Stimulated activated CD4-positive, alpha-beta T cell treated with anti-CD3 and anti-CD28 coated beads, TNF-alpha, amount 100 ng/mL, for 48 hours (primary cell): ENCODE measurements at places on chromosomes 1 and 21.

- DNase-seq = no peak
Observed at GRCh38 chr1:231517076-231517475, 11.4 kb upstream of the TSNAX start.

DNA sequence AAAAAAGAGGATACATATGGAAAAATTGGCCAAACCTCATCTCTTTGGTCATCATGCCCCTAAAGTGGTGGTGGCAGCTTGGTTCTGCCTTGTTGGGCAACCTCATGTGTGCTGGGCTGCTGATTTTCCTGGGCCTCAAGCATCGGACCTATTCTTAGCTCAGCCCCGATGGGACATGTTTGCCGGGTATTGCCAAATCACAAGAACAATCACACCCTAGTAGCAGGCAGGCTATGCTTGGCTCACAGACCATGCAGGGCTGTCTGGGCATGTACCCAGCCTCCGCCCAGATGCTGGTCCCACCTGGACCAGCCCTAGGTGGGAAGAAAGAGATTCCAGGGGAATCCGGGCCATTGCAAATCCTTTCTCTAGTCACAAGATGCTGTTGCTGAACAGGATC lies 189.4 kb upstream of the FGGY start:
- no peak for DNase-seq

- DNase-seq = no peak
Observed at GRCh38 chr1:200708769-200709168, 29.9 kb upstream of the CAMSAP2 start.

DNA sequence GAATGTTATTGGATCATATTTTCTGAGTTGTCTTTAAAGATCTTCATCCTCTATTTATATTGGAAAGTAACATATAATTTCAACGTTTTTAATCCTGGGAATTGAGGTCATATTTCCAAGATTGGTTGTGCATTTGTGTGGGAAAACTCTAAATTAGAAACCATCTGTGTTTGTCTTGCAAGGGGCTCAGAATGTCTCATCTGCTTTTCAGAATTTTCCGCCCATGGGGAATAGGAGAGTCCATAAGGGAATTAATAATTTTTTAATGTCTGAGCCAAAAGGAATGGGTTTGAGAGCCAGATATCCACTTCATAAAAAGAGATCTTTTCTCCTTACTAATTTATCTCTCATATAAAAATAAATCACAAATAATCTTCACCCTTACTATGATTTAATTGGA lies 84.8 kb upstream of the MAP1LC3C start:
- no peak for DNase-seq

DNA sequence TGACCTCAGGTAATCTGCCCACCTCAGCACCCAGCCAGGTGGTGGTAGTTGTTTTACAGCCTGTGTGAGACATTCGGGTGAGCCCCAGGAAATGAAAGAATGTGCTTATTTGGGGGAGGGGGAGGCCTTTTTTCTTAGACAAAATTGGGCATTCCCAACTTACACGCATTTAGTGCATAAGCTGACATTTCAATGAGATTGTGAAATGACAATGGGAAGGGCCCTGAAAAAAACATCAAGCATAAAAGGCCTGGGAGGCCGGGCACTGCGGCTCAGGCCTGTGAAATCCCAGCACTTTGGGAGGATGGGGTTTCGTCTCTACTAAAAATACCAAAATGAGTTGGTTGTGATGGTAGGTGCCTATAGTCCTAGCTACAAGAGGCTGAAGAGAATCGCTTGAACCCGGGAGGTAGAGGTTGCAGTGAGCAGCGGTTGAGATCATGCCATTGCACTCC lies 5.0 kb downstream of the GAS5 start:
- DNase-seq = no peak

DNA sequence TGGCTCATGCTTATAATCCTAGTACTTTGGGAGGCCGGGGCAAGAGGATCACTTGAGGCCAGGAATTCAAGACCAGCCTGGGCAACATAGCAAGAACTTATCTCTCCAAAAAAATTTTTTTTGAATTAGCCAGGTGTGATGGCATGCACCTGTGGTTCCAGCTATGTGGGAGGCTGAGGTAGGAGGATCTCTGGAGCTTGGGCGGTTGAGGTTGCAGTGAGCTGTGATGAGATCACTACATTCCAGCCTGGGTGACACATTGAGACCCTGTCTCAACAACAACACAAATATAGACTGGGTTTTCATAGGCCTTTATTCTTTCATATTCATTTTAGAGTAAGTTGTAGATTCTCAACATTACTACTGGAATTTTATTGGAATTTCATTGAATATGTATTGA lies 12.8 kb downstream of the MED18 start:
- no peak for DNase-seq

GRCh38 chr1:24235921-24236788 lies 49.1 kb upstream of the IFNLR1 start:
- DNase-seq = peak; percentile 35

DNA sequence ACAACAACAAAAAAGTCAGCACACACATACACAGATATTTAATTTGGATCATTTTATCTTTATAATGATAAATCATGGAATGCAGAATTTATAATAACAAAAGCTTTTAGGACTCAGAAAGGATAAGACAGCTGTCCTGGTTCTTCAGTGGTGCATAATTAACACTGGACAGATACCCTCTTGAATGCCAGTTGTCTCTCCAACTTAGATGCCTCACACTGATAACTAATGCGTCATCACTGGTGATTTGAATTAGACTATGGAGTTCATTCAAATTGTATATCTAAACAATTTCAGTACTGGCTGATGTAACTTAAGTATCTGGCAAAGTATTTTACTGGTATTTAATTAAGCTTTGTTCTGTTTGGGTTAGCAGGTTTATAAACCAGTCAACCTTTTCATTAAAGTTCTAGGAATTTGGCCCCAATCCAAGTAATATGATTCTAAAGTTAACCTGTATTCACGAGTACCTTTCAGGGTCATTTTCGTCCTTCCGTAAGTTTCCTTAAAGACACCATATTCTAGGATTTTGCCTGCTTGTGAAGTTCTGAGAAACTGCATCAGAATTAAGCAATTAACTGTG lies 1199.5 kb upstream of the TMPRSS15 start:
- DNase-seq = no peak

GRCh38 chr1:211577277-211577818 lies 1.6 kb downstream of the SLC30A1 start:
- no peak for DNase-seq

- no peak for DNase-seq
Observed at GRCh38 chr1:168469690-168470089, 74.1 kb downstream of the XCL2 start.

GRCh38 chr1:153945795-153946621 lies 510 bp downstream of the DENND4B start:
- DNase-seq = peak; percentile 51

DNA sequence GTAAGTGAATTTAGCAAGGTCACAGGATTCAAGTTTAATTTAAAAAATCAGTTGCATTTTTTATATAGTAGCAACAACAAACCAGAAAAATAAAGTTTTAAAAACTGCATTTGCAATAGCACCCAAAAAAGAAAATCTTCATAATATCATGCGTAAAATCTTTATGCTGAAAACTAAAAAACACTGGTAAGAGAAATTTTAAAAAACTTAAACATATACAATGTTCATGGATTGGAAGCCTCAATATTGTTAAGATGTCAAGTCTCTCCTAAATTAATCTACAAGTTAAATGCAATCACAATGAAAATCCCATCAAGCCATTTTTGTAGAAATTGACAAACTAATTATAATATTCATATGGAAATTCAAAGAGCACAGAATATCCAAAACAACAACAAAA lies 65.6 kb downstream of the ENAH start:
- no peak for DNase-seq

DNA sequence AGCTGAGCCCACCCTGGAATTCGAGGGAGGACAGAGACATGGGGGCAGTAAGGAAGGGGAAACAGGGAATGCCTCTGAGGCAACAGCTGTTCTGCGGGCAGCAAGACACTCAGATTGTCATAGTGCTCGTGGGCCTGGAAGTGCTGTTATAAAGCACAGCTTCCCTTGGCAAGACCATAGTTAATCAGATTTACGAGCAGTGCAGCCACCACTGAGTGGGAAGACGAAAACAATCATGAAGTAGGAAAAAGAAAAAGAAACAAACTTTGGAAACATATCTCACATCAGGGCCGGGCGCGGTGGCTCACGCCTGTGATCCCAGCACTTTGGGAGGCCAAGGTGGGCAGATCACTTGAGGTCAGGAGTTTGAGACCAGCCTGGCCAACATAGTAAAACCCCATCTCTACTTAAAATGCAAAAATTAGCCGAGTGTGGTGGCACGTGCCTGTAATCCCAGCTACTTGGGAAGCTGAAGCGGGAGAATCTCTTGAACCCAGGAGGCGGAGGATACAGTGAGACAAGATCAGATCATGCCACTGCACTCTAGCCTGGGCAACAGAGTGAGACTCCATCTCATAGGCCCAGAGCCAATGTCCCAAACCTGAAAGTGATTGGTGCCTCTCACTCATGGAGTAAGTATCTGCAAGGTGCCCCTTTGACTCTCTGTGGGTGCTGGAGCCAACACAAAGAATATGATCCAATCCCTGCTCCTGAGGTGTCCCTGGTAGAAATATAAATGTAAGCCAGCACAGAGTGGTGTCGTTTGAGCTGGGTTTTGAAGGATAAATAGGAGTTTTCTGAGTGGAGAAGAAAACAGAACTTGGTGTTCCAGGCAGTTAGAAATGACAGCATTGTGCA lies 55.6 kb upstream of the GPR153 start:
- no peak for DNase-seq

GRCh38 chr1:180255536-180256340 lies 25.7 kb downstream of the LHX4 start:
- DNase-seq = no peak

- no peak for DNase-seq
Observed at GRCh38 chr21:21232320-21232719, 234.1 kb downstream of the NCAM2 start.

DNA sequence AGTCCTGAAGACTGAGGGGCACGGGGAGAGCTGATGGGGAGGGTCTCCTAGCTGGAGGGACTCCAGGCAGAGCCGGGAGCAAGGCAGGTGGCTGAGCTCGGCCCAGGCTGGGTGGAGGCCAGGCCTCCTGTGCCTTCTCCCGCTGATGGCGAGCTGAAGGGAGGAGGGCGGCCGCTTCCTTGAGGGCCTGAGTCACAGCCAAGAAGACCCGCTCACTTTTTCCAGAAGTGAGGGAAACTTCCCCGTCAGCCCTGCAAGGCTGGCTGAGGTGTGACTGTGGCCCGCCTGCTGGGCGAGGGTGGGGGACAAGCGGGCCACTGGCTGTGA lies 1.7 kb upstream of the VWA1 start:
- DNase-seq = peak; percentile 65

DNA sequence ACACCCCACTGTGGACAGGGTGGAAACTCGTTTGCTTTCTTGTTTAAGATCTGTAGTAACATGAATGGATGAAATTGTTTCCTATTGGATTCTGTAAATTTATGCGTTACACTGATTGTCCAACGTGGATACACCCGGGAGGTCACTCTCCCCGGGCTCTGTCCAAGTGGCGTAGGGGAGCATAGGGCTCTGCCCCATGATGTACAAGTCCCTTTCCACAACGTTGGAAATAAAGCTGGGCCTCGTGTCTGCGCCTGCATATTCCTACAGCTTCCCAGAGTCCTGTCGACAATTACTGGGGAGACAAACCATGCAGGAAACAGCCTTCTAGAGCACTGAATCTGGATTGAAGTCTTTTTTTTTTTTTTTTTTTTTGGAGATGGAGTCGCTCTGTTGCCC lies 1.4 kb downstream of the RCC1 start:
- DNase-seq = no peak

GRCh38 chr1:2934156-2934540 lies 87.1 kb upstream of the ACTRT2 start:
- no peak for DNase-seq

- DNase-seq = no peak
Observed at GRCh38 chr1:152005360-152005912, 11.8 kb upstream of the S100A10 start.

GRCh38 chr1:173050865-173051264 lies at the start of gene TNFSF18:
TNFSF18 (minus strand) TSS chr1:173050941; CDS start chr1:173050896, 45 bp downstream.
- DNase-seq = no peak

- DNase-seq = no peak
Observed at GRCh38 chr1:213369465-213369864, 318.4 kb downstream of the RPS6KC1 start.

GRCh38 chr1:42933610-42934491 lies 24.8 kb downstream of the SLC2A1 start:
- DNase-seq = no peak

- DNase-seq = no peak
Observed at GRCh38 chr1:209886219-209886536, 51.8 kb upstream of the SYT14 start.

- DNase-seq = no peak
Observed at GRCh38 chr1:223363057-223363855, 720 bp downstream of the SUSD4 start.

GRCh38 chr1:84550826-84551225 lies 23.4 kb downstream of the CTBS start:
- no peak for DNase-seq

DNA sequence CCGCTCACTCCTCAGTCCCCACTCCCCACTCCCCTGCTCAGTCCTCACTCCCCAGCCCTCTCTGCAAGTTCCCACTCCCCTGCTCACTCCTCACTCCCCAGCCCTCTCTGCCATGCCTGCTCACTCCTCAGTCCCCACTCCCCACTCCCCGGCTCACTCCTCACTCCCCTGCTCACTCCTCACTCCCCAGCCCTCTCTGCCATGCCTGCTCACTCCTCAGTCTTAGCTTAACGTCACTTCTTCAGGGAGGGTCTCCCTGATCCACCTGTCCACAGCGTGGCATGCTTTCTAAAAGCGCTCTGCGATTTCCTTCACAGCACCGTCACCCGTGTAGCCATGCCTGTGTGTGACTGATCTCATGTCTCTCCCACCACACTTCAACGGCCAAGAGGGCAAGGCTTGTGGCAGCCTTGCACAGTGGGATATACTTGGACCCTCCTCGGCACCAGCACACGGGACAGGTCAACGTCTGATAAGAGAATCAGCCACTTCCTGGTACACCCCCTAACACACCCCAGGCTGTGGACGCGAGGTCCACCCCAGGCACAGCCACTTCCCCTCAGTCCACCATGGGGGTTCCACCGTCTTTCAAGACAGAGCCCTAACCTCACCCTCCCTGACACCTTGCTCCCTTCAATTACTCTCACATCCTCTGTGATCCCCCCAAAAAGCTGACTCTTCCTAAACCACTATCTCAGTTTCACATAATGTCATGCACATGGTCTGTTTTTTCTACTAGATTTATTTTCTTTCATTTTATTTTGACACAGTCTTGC lies 14.0 kb downstream of the PRDM15 start:
- no peak for DNase-seq

- no peak for DNase-seq
Observed at GRCh38 chr1:64842224-64842623, 97.3 kb downstream of the RAVER2 start.

- no peak for DNase-seq
Observed at GRCh38 chr1:245301162-245301580, 146.4 kb downstream of the KIF26B start.

DNA sequence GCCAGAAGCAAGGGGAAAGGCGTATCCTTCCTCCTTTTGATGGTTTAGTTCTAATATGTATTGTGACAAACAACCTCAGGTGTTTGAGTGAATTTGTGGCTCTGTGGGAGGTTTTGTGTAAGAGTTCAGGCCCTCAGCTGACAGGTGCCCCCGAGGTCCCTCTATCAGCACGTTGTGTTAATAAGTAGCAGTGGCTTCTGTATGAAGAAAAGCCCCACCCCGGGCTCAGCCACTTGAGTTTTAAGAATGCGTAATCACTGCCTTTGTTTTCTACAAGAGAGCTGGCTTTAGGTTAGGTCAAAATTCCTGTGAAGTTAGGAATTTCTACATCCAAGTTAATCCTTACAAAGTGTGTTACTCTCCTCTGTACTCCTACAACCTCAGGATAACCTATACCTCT lies 92.4 kb upstream of the PGBD5 start:
- DNase-seq = no peak
